ENCODE measurements at places on chromosomes 1 and 21.

DNA sequence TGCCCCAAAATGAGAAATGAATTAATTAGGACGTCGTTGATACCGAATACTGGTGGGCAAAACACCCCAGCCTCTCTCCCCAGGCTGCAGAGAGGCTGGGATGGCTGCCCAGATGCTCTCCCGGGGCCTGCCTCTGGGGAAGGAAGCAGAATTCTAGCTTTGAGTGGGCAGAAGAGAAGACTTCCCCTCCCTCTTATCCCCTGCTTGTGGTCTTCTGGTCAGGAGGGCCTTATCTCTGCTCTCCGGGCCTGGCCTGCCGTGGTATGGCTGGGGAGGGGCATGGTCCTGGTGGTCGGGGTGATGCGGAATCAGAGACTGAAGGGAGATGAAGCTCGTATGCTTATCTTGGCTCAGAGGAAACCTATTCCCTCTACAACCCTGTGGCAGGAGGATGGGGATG, 9.8 kb upstream of the CSF3R start:
- DNase-seq: no peak

- DNase-seq: no peak
Observed at GRCh38 chr1:100065183-100065968, 67.4 kb downstream of the SASS6 start.

DNA sequence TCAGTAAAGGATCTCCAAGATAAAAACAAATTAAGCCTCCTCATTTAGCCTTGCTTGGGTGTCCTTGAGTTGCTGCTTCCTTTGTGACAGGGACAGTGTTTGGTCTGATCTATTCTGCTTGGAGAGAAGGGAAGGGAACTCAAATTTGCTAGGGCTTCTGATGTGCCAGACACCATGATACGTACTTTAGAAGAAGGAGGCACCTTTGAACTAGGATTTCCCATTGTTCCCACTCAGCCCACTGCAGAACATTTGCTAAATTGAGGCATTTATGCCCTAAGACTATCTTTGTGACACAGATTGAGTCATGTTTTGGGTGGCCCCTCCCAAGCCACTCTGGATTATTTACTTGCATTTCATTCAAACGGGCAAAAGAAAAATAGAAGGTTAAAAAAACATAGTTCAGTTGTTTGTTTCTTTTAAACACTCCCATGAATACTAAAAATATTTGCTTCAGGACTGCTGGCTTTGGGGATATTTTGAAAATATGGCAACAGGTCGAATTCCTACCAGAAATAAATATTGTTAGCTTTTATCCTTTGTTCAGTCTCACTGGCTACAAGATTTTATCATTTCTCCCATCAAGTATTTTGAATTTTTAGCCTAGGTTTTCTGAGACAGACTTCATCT, 81.9 kb upstream of the WLS start:
- no peak for DNase-seq

- peak; percentile 21 for DNase-seq
Observed at GRCh38 chr1:95007687-95008086, 65.1 kb downstream of the ALG14 start.

- DNase-seq: no peak
Observed at GRCh38 chr1:42263019-42263418, 72.0 kb downstream of the FOXJ3 start.

- DNase-seq: peak; percentile 33
Observed at GRCh38 chr1:157878059-157878458, 36.5 kb upstream of the CD5L start.

DNA sequence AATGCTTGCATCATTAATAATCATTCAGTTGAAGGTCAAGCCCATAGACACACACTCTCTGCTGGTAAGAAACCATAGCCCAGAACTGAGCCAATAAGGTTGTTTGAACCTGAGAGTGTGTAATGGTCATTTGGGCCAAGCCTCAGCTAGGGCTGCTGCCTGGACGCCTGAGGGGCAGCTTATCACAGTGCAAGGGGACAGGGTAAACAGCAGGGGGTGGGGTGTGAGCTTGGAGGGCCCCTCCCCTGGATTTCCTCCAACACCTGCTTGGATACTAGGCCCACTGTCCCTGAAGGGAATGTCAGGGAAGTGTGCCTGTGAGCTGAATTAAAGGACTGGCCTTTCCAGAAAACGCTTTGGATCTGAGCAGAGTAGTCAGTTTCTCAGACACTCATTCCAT, 24.6 kb upstream of the CNTN2 start:
- no peak for DNase-seq

DNA sequence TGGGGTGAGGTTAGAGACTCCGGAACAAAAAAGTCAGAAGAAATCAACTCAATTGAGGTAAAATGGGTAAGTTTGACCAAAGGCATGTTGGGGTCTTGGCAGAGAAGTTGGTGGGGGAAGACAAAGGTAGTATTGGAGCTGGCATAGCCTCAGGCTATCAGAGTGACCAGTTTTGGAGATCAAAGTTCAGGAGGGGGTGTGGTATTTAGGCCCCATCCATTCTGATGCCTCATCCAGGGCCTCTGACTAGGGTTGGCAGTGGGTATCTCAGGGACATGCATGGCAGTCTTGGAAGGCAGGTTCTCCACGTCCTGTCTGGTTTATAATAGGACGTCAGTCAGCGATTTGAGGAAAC, 73.2 kb upstream of the TRABD2B start:
- DNase-seq: no peak

DNA sequence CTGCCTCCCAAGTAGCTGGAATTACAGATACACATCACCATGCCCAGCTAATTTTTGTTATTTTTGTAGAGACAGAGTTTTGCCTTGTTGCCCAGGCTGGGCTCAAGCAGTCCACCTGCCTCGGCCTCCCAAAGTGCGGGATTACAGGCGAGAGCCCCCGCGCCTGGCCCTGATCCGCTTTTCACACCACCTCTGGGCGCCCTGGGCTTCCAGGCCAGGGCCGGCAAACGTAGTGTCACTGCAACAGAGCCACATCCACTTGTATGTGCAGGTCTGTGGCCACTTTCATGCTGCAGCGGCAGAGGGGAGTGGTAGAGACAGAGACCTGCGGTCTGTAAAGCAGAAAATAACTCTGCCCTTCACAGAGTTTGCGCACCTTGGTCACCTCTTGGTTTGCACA, 29.5 kb downstream of the RRP1B start:
- no peak for DNase-seq

GRCh38 chr1:55369474-55369873, 154.3 kb upstream of the USP24 start:
- no peak for DNase-seq

DNA sequence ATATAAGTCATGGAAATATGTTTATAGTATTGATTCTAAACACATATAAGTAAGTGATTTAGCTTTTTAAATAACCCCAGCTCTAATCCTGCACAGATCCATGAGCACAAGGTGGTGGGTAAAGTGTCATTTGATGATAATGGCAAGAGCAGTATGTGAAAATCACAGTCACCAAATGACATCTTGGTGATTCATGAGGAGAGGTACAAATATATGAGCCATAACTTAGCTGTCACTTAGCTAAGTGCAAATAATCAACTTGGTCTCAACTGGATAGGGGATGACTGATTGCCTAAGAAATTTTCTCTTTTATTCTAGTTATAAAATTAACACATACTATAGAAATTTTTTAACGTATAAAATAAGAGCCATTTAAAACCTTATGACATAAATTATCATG, 198.1 kb downstream of the ZZZ3 start:
- DNase-seq: no peak

Measured in RWPE1 (cell line).